Dermis blood vessel endothelial cell (primary cell): ENCODE measurements at places on chromosomes 5 and 9. TPM values are rescaled to one million over a fixed set of nuclear protein-coding genes. Genes with fewer than 3 reads are reported as not detected.

The CDHR2 gene
- under 0.01 TPM in 1 of 2 replicates, not detected in the other for total RNA-seq

The PCDHB10 gene
- 0.51 and 0.70 TPM in 2 replicates for total RNA-seq

The DMRTA1 gene
- under 0.01 and 0.05 TPM in 2 replicates for total RNA-seq

The CDKN2B-AS1 gene
- 0.28 and 2.2 TPM in 2 replicates for total RNA-seq
